ENCODE measurements at places on chromosomes 2 and 18.
A peak's percentile ranks its signal among the peaks of the same experiment; 100 is the strongest.

- peak; percentile 54 for DNase-seq
Measured at GRCh38 chr2:201127570-201127969, 11.6 kb downstream of the CFLAR start.

DNA sequence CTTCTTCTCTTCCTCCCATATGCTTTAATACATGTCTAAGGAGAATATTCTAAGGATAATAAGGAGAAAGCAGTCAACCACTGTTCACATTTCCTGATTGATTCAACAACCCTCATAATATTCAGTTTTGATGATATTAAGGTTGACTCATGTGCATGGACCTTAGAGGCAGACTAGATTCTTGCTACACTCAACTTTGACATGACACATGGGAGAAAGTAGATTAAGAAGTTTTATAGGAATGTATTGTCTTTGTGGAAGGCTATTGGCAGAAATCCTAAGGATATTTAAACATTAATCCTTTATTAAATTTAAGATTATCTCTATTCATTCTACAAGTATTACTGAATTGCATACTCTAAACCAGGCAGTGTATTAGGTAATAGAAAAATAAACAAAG, 309.1 kb upstream of the CYRIA start:
- DNase-seq = no peak

- no peak for DNase-seq
Measured at GRCh38 chr2:108536133-108536780, 2.0 kb downstream of the LIMS1 start.

- DNase-seq = no peak
Measured at GRCh38 chr18:66872277-66872676, 268.4 kb upstream of the CDH19 start.

GRCh38 chr2:217822296-217823252, 180.2 kb downstream of the TNS1 start:
- no peak for DNase-seq
